ENCODE measurements at places on chromosomes 1 and 21.

GRCh38 chr1:38997034-38997900 lies 6.2 kb downstream of the AKIRIN1 start:
- DNase-seq = no peak

DNA sequence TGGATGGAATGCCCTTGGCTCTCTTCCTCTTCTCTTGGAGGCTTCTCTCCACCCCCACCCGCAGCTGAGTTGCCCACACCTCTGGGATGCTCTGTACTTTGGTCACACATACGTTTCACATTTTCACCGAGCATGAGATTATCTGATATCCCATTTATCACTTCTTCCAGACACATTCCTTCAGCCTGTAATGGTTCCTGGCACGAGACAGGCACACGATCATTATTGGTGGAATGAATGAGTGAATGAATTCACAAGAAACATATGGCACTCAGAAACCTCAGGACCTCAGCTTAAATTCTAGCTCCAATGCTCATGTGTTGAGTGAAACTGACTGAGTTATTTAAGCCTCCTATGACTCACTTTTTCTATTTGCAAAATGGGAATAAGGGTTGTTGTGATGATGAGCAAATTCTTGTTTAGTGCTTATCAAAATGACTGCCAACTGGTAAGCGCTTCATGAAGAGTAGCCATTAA lies 242.7 kb upstream of the JUN start:
- DNase-seq = no peak

DNA sequence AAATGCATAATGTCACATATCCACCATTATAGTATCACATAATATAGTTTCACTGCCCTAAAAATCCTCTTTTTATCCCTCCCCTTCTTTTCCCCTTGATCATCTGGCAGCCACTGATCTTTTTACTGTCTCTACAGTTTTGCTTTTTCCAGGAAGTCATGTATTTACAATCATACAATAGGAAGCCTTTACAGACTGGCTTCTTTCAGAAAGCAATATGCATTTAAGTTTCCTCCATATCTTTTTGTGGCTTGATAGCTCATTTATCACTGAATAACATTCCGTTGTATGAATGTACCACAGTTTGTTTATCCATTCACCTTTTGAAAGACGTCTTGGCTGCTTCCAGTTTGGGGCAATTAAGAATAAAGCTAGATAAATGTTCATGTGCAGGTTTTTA lies 14.3 kb upstream of the WDTC1 start:
- no peak for DNase-seq

GRCh38 chr1:7705048-7705907 lies 65.8 kb upstream of the VAMP3 start:
- DNase-seq = no peak

DNA sequence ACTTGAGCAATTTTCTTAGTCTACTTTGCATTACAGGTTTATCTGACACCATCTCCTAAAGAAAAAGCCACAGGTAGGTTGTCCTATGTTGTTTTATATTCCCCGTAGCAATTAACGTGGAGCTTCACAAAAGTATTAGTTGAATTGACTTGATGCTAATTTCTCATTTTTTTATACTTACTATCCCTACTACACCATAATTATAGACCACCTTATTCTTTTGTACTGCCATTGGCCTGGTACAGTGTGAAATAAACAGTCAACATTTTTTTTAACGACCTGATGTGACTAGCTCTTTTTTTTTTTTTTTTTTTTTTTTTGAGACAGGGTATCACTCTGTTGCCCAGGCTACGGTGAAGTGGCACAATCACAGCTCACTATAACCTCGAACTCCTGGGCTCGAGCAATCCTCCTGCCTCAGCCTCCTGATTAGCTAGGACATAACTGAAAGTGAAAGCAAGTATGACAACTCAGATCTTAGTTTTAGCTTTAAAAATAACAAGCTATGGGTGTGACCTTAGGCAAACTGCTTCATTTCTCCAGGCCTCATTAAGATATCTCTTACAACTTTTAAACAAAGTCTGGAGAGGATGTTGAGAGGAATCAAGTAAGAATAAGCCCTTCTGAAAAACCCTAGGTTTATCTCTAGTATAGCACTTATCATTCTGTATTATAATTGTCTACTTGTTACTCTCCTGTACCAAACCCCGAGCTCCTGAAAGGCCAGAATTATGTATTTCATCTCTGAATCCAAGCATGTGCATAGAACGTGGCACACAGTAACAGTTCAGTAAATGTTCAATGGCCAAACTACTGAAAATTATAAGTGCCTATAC lies 49.5 kb downstream of the LUZP1 start:
- no peak for DNase-seq

GRCh38 chr21:27802816-27803475 lies 836.1 kb upstream of the ADAMTS5 start:
- DNase-seq = peak; percentile 61

- DNase-seq = no peak
These were observed 19.0 kb downstream of the FBXO28 start for GRCh38 chr1:224132901-224133300.

GRCh38 chr1:29878501-29878900 lies 642.2 kb downstream of the PTPRU start:
- DNase-seq = no peak

DNA sequence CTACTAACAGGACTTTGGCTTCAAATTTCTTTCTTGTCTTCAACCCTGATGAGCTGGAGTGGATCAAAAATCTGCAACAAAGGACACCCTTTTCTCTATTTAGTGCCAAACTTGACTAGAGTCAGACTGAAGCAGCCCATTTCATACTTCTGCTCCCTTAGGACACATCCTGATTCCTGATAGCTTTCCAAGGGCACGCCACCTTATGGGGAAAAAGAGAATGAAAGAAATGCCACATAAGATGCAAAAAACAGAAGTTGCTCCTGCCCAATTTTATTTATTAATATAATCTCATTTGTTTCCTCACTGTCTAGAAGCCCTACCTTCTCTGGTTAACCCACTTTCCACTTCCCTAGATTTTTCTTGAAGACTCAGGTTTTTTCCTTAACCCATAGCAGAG lies 72.7 kb upstream of the NBPF4 start:
- peak; percentile 13 for DNase-seq

DNA sequence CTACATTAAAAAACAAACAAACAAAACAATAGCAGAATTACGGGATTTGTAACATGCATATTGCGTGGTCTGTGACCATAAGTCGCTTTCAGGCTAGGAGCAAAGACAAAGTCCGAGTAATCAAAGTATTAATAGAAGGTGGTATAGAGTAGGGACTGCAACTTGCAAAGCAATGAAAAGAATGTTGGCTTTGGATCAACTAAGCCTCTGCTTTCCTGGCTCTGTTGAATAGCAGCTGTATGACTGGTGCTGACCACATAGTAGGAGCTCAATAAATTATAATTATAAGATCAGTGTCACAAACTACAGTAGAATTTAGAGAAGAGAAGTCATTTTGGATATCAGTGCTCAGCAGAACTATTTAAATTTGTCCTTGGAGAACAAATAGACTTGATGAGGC lies 586.4 kb downstream of the DPYD start:
- DNase-seq = no peak

DNA sequence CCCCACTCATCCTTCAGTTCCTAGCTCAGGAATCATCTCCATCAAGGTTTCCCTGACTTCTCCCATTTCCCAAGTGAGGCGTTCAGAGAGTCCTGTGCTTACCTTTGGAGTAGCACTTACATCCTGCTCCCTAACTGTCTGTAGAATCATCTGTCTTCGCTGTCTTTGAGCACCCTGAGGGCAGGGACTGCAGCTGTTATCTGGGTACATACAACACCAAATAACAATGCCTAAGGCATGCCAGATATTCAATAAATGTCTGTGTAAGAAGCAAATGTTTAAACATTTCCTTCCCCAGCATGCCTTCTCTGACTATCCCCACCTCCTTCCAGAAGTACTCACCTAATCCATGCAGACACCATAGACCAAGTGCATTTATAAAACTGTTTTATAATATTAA lies 65.4 kb downstream of the JAK1 start:
- peak; percentile 45 for DNase-seq

DNA sequence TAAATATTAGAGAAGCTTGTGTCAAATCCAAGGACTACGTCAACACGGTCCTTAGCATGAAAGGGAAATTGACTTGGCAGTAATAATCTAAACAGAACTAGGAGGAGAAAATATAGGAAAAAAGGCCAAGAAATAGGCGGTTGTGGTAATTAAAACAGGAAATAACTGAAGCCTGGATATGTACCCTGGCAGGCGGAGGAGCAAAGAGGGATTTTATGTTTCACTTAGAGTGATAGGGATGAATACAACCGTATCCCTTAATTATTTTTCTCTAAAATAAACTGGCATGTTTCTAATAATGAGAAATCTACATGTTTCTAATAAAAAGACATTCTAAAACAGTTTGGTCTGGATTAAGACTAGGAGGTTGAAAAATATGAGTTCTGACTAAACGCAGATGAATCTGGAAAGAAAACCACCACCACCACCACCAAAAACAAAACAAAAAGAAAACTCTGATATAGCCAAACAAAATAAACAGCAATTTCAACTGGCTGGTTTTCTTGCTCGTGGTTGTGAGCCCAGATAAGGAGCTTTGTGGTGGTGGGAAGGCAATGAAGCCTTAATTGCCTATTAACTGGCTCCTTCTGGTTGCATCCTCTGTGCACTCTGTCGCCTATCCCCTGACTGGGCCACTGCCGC lies 334.2 kb upstream of the SNX7 start:
- no peak for DNase-seq
